ENCODE measurements at places on chromosomes 6 and 20. TPM values are rescaled to one million over a fixed set of nuclear protein-coding genes. Genes with fewer than 3 reads are reported as not detected.

Gene PMEPA1
- 115 TPM for polyA plus RNA-seq

Gene MOG
- polyA plus RNA-seq, result 0.19 TPM

- DNase-seq, result no peak
Observed at GRCh38 chr6:156167016-156167624, 610.1 kb upstream of the ARID1B start.

Gene RFX6
- not detected for polyA plus RNA-seq

Gene LIN28B
- polyA plus RNA-seq, result not detected

- no peak for DNase-seq
Observed at GRCh38 chr20:31602431-31602778, 2.7 kb upstream of the ID1 start.

Gene RALY
- polyA plus RNA-seq, result 210 TPM

Gene PLCB4
- 8.4 TPM for polyA plus RNA-seq

DNA sequence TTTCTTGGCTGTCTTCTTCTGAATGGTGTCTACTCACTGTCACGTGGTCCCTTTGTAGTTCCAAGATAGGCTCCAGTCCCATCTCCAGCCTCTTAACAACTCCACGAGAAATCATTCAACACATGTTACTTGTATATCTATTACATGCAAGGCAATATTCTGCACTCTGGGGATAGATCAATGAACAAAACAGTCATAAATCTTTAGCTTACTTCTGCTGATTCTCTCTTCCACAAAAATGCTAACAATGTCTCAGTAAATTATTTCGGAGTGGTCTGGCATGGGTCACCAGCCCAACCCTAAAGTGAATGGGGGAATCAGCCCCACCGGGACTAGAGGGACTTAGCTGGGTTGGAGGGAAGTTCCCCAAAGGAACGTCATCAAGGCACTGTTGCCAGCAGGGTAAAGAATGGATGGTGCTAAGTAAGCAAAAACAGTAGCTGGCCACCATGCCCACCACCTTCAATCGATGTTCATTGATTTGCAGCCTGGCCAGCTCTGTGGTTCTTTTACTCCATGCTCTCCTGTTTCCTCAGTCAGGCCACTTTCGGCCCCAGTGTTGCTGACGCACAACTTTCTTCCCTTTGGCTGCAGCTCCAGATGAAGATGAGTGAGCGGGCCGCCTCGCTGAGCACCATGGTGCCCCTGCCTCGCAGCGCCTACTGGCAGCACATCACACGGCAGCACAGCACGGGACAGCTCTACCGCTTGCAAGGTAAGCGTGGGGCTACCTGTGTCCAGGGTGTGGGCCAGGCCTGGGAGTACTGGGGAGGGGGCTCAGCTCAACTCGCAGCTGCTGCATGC is 167.7 kb downstream of the DOK5 start:
- DNase-seq, result no peak

- no peak for DNase-seq
Observed at GRCh38 chr20:47558295-47559066, 56.8 kb downstream of the NCOA3 start.

DNA sequence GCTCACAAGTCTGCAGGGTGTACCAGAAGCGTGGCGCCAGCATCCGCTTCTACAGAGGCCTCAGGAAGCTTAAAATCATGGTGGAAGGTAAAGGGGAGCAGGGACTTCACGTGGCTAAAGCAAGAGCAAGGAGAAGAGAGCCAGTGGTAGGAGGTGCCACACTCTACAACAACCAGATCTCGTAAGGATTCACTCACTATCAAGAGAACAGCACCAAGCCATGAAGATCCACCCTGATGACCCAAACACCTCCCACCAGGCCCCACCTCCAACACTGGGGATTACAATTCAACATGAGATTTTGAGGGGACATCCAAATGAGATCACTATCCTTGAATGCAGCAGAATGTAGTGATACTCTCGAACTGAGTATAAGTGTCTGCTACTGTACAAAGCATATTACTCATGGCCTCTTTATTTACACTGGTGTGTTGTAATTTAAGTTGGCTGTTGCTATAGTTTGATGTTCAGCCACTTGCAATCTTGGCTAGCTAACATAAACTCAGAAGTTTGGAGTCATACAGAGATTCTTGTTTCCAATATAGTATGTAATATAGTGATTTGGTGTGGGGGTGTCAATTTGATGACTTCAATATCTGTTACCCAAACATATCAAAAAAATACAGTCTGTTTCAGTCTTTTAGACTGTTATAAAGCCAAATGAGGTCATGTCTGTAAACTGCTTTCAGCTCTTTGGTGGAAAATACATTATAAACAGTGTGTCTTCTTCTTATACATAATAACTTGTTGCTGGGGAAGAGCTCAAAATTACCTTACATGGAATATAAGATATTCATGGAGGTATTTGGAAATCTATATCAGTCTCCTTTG is 39.4 kb upstream of the MYLIP start:
- no peak for DNase-seq

Gene UNC5CL
- polyA plus RNA-seq, result 0.50 TPM

Gene ZC2HC1B
- polyA plus RNA-seq, result not detected

DNA sequence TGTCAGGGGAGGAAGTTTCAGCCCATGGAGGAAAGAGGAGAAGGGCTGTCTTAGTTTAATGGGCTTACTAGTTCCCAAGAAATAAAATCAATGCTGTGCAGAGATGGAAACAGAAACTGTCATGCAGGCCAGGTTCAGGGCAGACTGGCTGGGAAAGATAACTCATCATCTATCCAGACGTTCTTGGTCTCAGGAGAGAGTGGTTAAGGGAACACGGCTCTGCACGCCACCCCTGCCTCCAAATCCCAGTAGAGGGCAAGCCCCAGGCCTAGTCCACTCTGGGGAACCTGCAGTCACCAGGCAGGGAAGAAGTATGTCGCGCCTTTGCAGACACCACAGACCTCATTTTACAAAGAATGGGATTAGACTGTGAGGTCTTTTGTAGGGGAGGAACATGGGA is 12.5 kb downstream of the ALDH8A1 start:
- no peak for DNase-seq

DNA sequence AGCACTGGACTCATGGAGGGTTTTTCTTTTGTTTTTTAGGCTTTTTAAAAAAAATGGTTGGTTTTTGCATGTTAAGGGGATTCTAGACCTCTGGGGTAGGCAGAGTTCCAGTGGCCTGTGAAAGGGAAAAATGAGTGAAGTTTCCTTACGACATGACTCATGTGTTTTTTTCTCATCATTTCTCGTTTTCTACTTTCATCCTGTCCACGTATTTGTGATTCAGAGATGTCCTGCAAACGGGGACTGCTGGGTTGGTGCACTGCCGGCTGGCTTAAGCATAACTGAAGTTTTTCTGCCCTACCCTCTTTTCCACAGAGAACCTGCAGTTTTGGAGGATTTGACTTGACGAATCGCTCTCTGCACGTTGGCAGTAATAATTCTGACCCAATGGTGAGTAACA is 182.3 kb downstream of the SASH1 start:
- DNase-seq, result no peak

DNA sequence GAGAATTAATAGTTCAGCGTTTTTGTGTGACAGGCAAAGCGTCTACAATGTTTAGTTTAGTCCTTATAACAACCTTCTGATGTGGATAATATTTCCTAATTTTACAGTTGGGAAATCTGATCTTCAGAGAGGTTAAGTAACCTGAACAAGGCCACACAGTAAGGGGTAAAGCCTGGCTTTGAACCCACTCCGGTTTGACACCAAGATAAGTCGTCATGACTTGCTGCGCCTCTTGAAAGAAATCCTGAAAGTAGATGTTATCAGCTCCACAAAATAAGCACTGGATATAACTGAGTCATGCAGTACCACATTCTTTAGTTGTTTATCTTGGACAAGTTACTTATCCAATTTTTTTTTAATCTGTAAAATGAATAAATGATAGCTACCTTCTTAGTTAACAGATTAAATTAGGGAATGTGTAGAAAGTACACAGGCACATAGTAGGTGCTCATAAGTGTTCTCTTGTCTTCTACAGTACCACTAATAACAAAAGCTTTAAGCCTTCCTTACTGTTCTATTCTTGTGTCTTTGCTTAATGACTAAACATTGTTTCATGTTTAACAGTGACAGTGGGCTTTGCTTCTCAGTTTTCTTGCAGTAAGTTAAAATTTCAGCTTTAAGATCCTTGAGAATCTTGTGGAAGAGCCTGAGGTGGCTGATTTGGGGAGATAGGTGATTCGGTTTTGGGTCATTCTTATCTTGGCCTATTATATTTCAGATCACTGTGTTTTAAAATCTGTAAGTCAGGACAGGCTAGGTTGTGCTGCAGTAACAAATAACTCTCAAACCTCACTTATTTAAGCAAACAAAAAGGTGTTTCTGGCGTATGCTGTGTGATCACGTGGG is 2.1 kb downstream of the HIVEP1 start:
- DNase-seq, result no peak

DNA sequence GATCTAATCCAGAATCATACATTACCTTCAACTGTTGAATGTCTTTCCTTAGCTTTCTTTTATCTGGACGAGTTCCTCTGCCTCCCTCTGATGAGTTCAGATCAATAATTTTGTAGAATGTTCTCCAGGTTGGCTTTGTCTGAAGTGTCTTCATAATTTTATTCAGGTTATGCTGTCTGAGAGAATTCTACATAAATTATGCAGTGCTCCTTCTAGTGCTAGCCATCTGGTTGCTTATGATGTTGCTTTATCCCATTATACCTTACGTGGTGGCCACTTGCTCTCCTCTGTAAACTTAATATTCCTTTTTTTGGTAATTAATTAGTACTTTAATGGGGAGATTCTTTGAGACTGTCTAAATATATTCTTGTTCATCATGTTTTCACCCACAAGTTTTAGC is 67.7 kb upstream of the PTCHD4 start:
- DNase-seq, result no peak

- DNase-seq, result no peak
Observed at GRCh38 chr6:150410906-150411305, 42.1 kb downstream of the IYD start.

DNA sequence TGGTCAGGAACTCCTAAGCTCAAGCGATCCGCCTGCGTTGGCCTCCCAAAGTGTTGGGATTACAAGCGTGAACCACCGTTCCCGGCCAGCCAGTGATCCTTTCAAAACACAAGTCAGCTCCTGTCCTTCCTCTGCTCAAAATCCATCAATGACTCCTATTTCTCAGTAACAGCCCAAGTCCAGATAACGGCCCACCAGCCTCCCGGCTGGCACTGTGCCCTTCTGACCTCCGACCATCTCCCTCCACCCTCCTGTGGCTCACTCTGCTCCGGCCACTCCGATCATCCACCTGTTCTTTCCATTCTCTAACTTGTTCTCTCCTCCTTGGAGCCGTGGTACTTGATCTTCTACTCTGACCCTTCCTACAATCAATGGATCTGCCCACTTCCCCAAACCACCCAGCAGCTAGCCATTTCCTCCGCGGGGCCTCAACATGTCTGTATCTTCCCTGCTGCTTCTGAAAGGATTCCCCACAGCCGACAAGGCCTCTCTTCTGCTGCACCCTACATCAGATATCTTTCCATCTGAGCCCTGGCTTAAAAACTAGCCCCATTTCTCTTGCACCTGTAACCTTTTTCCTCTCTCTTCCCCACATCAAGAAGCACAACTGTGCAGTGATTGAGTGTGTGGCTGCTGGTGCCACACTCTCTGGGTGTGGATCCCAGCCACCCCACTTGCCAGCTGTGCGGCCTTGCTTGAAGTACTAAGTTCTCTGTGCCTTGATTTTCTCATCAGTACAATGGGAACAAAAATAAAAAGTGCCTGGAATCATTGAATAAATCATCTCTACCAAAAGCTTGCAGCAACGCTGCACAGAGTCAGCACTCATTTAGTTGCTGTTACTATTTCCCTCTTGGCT is 6.1 kb upstream of the ZMYND8 start:
- DNase-seq, result peak; percentile 15

- no peak for DNase-seq
Observed at GRCh38 chr6:44528370-44528644, 140.8 kb downstream of the CDC5L start.

GRCh38 chr6:131251590-131252199 is 116.4 kb downstream of the AKAP7 start:
- no peak for DNase-seq

Gene TSHZ2
- polyA plus RNA-seq, result 2.3 TPM

Measured in heart left ventricle (tissue), 16 donors.